Uterus (tissue), 4 donors: ENCODE measurements at places on chromosomes 12 and 14. TPM values are rescaled to one million over a fixed set of nuclear protein-coding genes. Genes with fewer than 3 reads are reported as not detected.

ADAM21 gene
- total RNA-seq = not detected

RNU6-8 gene
- not detected for total RNA-seq

IL26 gene
- not detected for total RNA-seq

MYF6 gene
- not detected for total RNA-seq

MYL2 gene
- not detected for total RNA-seq

EXD2 gene
- 52.1 TPM for total RNA-seq
